Activated CD4-positive, alpha-beta T cell treated with anti-CD3 and anti-CD28 coated beads, Interleukin-2, amount 10 ng/mL, durations not matched to agents 24 days and 14 days (primary cell): ENCODE measurements at places on chromosomes 12 and 14.

GRCh38 chr14:102691763-102692162, 85.5 kb upstream of the TRAF3 start:
- DNase-seq: no peak
- no peaks in the 10 kb centered on the region for H3K36me3 ChIP-seq
- peaks cover 15% of the 10 kb centered on the region for H3K4me1 ChIP-seq
- no peak overlapping the region for H3K4me3 ChIP-seq
- no peak overlapping the region for H3K27ac ChIP-seq

GRCh38 chr14:94630396-94630795, 18.2 kb downstream of the SERPINA3 start:
- no peaks in the 10 kb centered on the region for H3K36me3 ChIP-seq
- no peaks in the 10 kb centered on the region for H3K4me1 ChIP-seq
- no peak for DNase-seq

DNA sequence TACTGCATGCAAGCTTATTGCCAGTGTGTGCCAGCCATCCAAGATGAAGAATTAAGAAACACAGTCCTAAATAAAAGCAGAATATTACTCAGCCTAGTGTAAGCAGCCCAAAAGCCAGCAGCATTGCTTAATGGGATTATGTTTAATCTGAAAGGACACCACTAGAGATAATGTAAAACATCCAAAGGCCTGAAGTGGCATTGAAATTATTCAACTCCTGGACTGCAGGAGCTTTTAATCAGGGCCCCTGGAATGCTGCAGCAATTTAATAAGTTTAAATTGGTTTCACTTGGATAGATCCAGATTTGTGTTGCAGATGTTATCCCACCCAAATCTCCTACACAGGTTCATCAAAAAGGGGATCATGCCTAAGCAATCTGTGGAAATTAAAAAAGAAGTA, 193.0 kb downstream of the C12orf50 start:
- DNase-seq: no peak
- no peak overlapping the region for H3K4me3 ChIP-seq
- no peaks in the 10 kb centered on the region for H3K4me1 ChIP-seq
- H3K27ac ChIP-seq: no peak overlapping the region

DNA sequence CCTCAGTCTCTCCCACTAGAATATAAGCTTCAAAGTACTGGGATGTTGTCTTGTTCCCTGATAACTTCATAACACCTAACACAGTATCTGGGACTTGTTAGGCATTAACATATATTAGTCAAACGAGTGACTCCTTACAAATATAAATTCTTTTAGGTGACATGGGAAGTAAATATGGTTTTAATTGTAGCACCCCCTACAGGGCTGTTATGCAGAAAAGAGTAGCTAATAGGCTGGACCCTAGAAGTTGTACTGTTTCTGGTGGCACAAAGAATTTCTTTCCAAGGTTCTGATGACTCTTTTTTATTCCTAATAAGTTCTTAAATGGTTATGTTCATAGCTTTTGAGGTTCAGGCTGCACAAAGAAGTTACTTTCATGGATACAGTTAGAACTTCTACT, 29.8 kb downstream of the GPATCH2L start:
- peaks cover 60% of the 10 kb centered on the region for H3K36me3 ChIP-seq
- DNase-seq: no peak
- peaks cover 3% of the 10 kb centered on the region for H3K4me1 ChIP-seq
- H3K27ac ChIP-seq: no peak overlapping the region
- no peaks in the 10 kb centered on the region for H3K27me3 ChIP-seq

DNA sequence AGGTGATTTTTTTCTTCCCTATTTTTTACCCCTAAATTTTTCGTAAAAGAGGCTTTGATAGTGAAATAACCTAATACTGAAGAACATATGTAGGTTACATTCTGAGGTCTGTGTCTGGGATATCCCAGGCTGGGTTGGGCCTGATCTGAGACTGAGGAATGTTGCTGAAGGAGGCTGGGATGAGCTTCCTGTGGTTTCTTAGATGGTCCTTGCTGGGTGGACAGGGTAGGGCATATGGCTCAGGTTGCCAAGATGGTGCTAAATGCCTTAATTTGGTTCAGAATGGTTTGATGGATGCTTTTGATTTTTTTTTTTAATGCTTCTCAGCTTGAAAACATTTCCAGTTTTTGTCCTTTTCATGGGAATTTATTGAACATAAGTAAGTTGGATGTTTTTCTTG, 124.6 kb upstream of the PMCH start:
- H3K4me1 ChIP-seq: no peaks in the 10 kb centered on the region
- H3K36me3 ChIP-seq: no peaks in the 10 kb centered on the region
- DNase-seq: no peak
- H3K27me3 ChIP-seq: peaks cover 8% of the 10 kb centered on the region
- no peak overlapping the region for H3K27ac ChIP-seq

DNA sequence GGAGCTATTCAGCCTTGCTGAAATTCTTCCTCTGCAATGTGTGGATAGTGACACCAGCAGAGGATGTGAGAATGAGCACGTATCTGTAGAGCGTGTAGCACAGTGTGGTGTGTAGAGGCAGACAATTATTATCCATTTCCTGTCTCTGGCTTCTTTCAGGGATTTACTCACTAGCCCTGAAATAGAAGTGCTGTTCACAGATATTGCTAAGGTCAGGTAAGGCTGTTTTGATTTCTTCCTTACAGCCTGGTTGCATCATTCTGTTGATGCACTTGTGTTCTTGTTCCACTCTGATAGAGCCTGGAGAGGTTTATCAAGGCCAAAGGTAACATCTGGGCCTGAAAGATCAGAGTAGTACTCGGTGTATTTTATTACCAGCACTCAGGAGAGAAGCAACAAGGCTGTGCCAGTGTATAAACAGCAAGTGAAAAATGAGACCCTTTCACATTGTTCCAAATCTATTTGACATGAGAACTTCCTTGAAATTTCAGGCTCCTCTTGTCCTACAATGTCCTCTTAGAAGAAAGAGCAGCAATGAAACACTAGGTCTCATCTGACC, 16.7 kb downstream of the ARG2 start:
- no peaks in the 10 kb centered on the region for H3K4me1 ChIP-seq
- no peak overlapping the region for H3K4me3 ChIP-seq
- H3K27me3 ChIP-seq: no peaks in the 10 kb centered on the region
- H3K36me3 ChIP-seq: peaks cover 2% of the 10 kb centered on the region
- DNase-seq: no peak
- no peak overlapping the region for H3K27ac ChIP-seq

DNA sequence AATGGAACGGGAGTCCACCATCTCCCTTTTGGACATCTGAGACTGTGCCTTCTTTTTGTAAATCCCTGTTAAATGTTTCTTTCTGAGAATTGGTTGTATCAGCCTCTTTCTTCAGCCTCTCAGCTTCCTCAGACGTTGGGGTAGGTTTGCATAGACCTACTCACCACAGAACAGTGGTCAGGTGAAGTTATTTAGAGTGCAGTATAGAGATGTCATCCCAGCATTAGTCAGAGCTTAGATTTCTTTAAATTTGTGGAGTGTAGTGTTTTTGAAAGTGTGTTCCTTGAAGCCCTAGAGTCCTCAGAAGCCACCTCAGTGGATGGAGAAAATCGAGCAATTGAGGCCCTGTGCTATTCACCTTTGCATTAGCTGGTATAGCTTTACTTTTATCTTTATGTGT, 8.9 kb upstream of the EEA1 start:
- no peak overlapping the region for H3K27ac ChIP-seq
- no peaks in the 10 kb centered on the region for H3K27me3 ChIP-seq
- H3K36me3 ChIP-seq: no peaks in the 10 kb centered on the region
- no peak overlapping the region for H3K4me3 ChIP-seq
- no peak for DNase-seq

DNA sequence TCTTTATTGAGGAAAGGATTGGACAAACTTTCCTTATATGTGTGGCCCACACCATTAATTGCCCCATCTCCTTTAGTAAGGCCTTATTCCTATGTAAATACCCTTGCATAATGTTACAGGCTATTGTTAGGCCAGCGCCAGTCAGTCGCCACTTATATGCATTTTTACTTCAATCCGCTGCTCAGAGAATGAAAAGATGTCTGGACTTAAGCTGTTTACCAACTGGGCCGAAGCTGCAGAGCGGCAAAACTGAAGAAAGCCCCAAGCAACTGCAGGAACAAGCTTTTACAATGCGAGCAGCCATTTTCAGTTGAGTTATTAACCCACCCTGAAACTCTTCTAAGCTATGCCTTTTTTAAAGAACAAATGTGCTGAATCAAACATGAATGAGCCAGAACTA, 92.1 kb upstream of the OTX2 start:
- peaks cover 7% of the 10 kb centered on the region for H3K27me3 ChIP-seq
- H3K4me3 ChIP-seq: no peak overlapping the region
- no peak overlapping the region for H3K27ac ChIP-seq

GRCh38 chr12:82461393-82461792, 103.1 kb downstream of the METTL25 start:
- no peaks in the 10 kb centered on the region for H3K4me1 ChIP-seq
- H3K27ac ChIP-seq: no peak overlapping the region
- no peaks in the 10 kb centered on the region for H3K36me3 ChIP-seq
- no peaks in the 10 kb centered on the region for H3K27me3 ChIP-seq
- H3K4me3 ChIP-seq: no peak overlapping the region
- no peak for DNase-seq

DNA sequence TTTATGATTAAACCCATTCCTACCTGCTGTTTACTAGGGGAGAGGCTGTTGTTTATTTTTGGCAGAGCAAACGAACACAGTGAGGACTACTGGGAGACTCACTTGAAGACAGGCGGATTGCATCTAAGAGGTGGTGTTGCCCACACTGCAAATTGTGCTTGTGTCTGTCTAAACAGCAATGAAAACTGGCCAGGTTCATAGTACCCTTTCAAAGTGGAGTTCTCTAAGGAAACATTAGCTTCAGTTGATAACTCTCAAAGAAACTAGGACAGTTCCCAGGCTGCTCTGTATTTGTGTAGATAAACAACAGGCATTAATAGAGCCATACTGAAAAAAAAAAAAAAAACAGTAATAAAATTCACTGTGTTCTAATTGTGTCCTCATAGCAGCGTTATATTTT, 466.0 kb upstream of the RGS6 start:
- no peak overlapping the region for H3K4me3 ChIP-seq
- H3K36me3 ChIP-seq: peaks cover 59% of the 10 kb centered on the region
- H3K27me3 ChIP-seq: no peaks in the 10 kb centered on the region
- H3K27ac ChIP-seq: no peak overlapping the region
- peaks cover 14% of the 10 kb centered on the region for H3K4me1 ChIP-seq

DNA sequence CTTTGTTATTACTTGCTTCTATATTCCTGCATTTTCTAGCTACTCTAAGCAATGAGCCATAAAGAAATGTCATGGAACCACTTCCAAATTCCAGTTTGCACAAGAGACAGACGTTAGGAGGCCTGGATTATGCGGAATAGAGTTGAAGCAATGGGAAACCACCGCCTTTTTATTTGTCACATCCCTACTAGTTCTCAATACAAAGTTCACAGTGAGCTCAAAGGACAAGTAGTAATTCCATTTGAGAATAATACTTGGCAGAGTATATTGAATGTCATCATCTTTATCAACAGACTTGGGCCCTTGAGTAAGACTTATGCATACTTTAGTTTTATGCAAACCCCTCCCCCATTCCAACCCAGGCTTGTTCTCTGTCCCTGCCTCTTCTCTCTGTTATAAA, 3.7 kb upstream of the SLC15A5 start:
- H3K27me3 ChIP-seq: no peaks in the 10 kb centered on the region
- H3K4me1 ChIP-seq: no peaks in the 10 kb centered on the region
- no peak for DNase-seq
- no peaks in the 10 kb centered on the region for H3K36me3 ChIP-seq
- H3K4me3 ChIP-seq: no peak overlapping the region

GRCh38 chr14:96297000-96297399, 41.0 kb downstream of the BDKRB1 start:
- peaks cover 12% of the 10 kb centered on the region for H3K36me3 ChIP-seq
- DNase-seq: no peak
- no peak overlapping the region for H3K4me3 ChIP-seq
- no peaks in the 10 kb centered on the region for H3K27me3 ChIP-seq

GRCh38 chr14:44712024-44712815, 205.1 kb upstream of the FSCB start:
- DNase-seq: no peak
- H3K36me3 ChIP-seq: no peaks in the 10 kb centered on the region
- H3K4me1 ChIP-seq: no peaks in the 10 kb centered on the region
- no peak overlapping the region for H3K4me3 ChIP-seq
- no peak overlapping the region for H3K27ac ChIP-seq
